Chondrocyte (in vitro differentiated cells): ENCODE measurements at places on chromosomes 7 and 10. TPM values are rescaled to one million over a fixed set of nuclear protein-coding genes. Genes with fewer than 3 reads are reported as not detected.

- DNase-seq: peak; percentile 87
- H3K4me3 ChIP-seq: no peak overlapping the region
- H3K4me1 ChIP-seq: peaks cover 27% of the 10 kb centered on the region
- H3K36me3 ChIP-seq: peaks cover 22% of the 10 kb centered on the region
These were observed 37.4 kb downstream of the AMZ1 start for GRCh38 chr7:2725178-2726105.

The HOXA4 gene
- 0.30 TPM in 1 of 3 replicates, not detected in the others for total RNA-seq

DNA sequence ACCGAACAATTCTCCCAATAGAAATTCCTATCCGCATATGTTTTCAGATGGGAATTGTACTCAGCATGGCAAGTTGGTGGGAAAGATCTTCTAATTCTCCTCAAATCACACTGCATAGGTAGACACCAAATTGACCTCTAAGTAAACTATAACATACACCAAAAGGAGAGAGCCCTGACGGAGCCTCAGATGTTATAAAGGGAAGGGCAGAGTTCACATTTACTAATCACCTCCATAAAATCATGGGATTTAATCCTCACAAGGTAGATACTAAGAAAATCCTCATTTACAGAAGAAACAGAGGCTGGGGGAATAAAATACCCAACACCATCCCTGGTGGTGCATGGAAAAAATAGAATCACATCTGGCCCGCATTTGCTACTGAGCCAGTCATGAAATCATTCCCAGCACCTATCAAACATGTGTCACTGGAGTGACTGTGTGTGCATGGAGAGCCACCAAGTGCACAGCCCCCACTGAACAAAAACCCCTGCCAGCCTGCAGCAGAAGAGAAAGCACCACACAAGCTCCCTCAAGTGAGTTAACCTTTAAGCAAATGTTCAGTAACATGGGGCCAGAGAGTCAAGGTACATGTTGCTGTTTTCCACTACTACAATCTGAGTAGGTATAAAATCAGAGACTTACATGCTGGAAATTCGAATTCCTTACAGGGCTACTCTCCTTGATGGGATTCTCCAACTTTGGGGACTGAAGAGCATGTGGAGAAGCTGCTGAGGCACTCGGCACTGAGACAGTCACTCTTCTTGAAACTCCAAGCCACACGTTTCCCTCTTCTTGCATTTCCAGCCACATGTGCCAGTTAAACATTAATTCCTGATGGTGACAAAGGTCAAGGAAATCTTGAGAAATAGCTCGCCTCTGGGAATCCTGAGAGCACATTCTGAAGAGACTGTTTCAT lies at the start of gene DDC:
Gene DDC (minus strand): TSS at position 766 of the 919 bp plus-strand sequence. CDS start 21,320 bp downstream, outside the sequence.
- no peak within 1 kb of the TSS for H3K27ac ChIP-seq
- DNase-seq: no peak
- H3K4me1 ChIP-seq: no peaks in the 10 kb centered on the region
- H3K4me3 ChIP-seq: no peak within 1 kb of the TSS
- no peaks in the 10 kb centered on the region for H3K36me3 ChIP-seq

The ARHGEF35 gene
- total RNA-seq: 0.75 to 2.7 TPM (median 2.0 TPM) in 3 replicates

The TPK1 gene
- 2.3 to 4.4 TPM (median 3.5 TPM) in 3 replicates for total RNA-seq

The CFAP70 gene
- 0.42 to 1.4 TPM (median 0.59 TPM) in 3 replicates for total RNA-seq

The LRIT2 gene
- total RNA-seq: not detected in 3 replicates

GRCh38 chr7:138575897-138576428 lies 115.9 kb downstream of the TRIM24 start:
- H3K27ac ChIP-seq: peak overlapping the region; percentile 0
- no peak for DNase-seq
- no peaks in the 10 kb centered on the region for H3K27me3 ChIP-seq
- H3K4me1 ChIP-seq: peaks cover 14% of the 10 kb centered on the region
- H3K36me3 ChIP-seq: peaks cover 42% of the 10 kb centered on the region

DNA sequence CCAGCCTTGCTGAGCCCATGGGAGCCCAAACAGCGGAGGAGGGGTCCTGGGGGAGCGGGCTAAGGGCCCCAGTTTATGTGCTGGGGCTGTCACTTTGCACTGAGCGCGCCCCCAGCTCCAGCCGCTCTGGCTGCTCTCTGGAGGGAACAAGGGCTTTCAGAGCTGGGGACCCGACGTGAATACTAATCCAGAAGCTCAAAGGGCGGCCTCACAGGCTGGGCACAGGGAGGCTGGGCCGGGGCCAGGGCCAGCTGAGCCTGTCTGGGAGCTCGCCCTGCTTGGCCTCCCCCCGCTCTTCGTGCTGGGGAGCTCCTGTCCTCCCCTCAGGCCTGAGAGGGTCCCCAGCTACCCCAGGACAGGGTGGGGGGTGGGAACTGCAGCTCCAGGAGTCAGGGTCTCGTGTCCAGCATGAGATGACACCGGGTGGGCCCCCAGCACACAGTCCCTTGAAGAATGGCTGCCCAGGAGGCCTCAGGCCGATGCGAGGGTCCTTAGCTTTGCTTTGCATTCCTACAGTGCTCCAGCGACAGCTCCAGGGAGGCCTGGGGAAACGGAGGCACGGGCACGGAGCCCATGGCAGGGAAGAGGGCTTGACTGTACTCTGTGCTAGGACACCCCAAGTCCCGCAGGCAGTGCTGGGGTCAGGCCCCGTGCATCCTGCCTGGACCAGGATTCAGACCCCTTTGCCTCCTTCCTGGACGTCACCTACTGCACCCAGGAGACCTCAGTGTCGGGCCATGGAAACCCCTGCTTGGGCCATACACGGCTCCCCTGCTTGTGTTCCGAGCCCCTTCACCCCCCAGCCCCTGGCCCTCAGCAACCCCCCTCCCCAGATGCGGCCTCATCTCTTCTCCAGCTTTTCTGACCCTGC lies 5.8 kb upstream of the AMZ1 start:
- H3K27ac ChIP-seq: no peak overlapping the region
- no peak overlapping the region for H3K4me3 ChIP-seq
- H3K27me3 ChIP-seq: no peaks in the 10 kb centered on the region
- peaks cover 1% of the 10 kb centered on the region for H3K4me1 ChIP-seq
- H3K36me3 ChIP-seq: no peaks in the 10 kb centered on the region

- peaks cover 25% of the 10 kb centered on the region for H3K36me3 ChIP-seq
- H3K27ac ChIP-seq: no peak overlapping the region
- H3K4me1 ChIP-seq: peaks cover 2% of the 10 kb centered on the region
These were observed 13.2 kb downstream of the LDB1 start for GRCh38 chr10:102106998-102107397.

The MRLN gene
- not detected in 3 replicates for total RNA-seq

DNA sequence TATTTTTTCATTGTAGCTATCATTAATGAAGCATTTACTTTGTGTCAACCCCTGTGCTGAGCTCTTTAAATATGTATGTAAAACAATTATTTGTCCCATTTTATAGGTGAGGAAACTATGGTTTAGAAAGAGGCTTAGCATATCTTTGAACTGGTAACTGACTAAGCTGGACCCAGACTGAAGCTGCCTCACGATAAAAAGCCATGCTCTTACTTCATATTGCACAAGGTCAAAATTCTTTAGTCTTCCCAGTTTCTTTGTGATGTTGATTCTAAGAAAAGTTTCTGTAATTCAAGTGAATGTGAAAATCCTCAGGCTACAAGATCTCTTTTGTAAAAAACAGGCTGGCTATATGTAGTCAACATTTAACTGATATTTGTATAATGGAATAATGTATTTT lies 46.6 kb upstream of the SLC16A12 start:
- H3K27me3 ChIP-seq: no peaks in the 10 kb centered on the region
- DNase-seq: no peak
- H3K4me1 ChIP-seq: peaks cover 17% of the 10 kb centered on the region
- no peak overlapping the region for H3K4me3 ChIP-seq

The PNLIP gene
- total RNA-seq: not detected in 3 replicates

The NEURL1 gene
- 0.05 TPM in 1 of 3 replicates, not detected in the others for total RNA-seq

The ABCB8 gene
- 30.2 to 45.7 TPM (median 32.1 TPM) in 3 replicates for total RNA-seq

The COL13A1 gene
- 25.6 to 52.1 TPM (median 27.5 TPM) in 3 replicates for total RNA-seq

DNA sequence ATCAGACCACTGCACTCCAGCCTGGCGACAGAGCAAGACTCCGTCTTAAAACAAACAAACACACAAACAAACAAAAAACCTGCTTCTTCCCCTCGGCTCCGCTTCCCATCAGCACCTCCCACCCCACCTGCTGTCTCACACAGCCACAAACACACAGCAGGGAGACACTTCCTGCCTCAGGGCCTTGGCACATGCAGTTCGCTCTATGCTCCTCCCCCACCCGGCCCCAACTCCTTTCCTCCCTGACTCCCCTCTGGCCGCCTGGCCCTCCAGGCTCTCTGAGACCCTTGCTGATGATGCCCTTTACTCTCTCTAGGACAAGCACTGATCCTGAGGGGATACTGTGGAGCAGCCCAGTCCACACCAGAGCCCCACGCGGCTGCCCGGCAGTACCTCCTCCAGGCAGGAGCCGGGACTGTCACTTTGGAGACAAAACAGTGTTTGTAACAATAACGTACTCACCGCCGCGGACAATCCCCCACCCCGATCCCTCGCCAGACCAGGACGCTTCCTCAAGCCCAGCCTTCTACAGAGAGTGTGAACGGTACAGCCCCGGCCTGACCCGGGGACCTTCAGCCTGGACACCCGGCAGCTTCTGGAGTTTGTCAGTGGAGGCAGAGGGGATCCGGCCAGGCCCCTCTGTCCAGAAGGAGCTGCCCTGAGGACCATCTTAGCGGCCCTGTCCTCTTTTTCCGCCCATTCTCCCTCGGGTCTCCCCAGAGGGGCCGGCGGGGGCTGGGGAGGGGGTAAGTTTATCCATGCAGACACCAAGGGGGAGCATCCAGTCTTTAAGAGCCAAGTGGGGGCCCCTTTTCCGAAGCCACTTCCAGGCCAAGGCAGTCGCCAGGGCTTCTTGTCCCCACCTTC lies 50.0 kb upstream of the GTF2IRD1 start:
- DNase-seq: peak; percentile 71
- no peak overlapping the region for H3K4me3 ChIP-seq
- H3K36me3 ChIP-seq: peaks cover 10% of the 10 kb centered on the region
- no peaks in the 10 kb centered on the region for H3K4me1 ChIP-seq
- no peaks in the 10 kb centered on the region for H3K27me3 ChIP-seq

- peaks cover 33% of the 10 kb centered on the region for H3K4me1 ChIP-seq
- no peaks in the 10 kb centered on the region for H3K27me3 ChIP-seq
- no peak for DNase-seq
- H3K36me3 ChIP-seq: no peaks in the 10 kb centered on the region
- peak overlapping the region; percentile 97 for H3K4me3 ChIP-seq
These were observed 2.5 kb upstream of the ACBD5 start for GRCh38 chr10:27242951-27243551.

- no peaks in the 10 kb centered on the region for H3K4me1 ChIP-seq
- no peak for DNase-seq
- no peak overlapping the region for H3K27ac ChIP-seq
- no peaks in the 10 kb centered on the region for H3K36me3 ChIP-seq
- H3K27me3 ChIP-seq: peaks cover 69% of the 10 kb centered on the region
- H3K4me3 ChIP-seq: no peak overlapping the region
These were observed 5.8 kb downstream of the IKZF1 start for GRCh38 chr7:50310361-50310760.

The UTF1 gene
- not detected in 3 replicates for total RNA-seq

DNA sequence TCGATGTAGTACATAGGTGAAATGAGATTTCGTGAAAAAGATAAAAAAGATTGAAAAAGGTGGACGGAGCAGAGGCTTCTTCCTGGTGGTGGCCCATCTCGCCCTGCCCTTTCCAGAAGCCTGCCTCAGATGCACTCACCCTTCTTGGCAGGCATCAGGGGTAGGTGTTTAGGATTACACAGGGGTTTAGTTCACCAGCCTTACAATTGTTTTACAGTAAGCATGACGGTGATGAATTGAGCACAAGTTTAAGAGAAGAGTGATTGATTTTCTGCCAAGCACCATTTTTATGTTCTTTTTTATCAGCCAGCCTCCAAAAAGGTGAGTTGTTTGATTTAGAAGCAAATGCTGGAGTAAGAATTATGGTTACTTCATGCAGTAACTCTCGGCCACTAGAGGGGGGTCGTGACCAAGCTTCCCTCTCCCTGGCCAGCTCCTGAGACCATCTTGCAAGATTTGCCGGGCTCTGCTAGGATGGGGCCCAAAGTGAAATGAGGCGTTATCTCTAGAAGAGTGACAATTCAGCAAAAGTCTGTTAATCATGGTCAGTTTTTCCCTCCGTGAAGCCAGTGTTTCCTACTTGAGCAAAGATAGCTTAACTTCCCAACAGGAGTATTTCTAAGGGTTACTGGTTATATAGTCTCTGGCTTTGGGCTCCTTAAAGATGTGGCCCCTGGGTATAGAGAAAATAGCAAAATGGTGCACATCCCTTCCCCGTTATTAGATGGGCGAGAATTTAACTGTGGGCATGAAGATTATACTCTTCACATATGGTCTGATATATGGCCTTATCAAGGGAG lies 228.8 kb downstream of the BMPER start:
- H3K4me1 ChIP-seq: no peaks in the 10 kb centered on the region
- no peak overlapping the region for H3K27ac ChIP-seq
- no peaks in the 10 kb centered on the region for H3K36me3 ChIP-seq
- no peak for DNase-seq
- H3K27me3 ChIP-seq: no peaks in the 10 kb centered on the region

DNA sequence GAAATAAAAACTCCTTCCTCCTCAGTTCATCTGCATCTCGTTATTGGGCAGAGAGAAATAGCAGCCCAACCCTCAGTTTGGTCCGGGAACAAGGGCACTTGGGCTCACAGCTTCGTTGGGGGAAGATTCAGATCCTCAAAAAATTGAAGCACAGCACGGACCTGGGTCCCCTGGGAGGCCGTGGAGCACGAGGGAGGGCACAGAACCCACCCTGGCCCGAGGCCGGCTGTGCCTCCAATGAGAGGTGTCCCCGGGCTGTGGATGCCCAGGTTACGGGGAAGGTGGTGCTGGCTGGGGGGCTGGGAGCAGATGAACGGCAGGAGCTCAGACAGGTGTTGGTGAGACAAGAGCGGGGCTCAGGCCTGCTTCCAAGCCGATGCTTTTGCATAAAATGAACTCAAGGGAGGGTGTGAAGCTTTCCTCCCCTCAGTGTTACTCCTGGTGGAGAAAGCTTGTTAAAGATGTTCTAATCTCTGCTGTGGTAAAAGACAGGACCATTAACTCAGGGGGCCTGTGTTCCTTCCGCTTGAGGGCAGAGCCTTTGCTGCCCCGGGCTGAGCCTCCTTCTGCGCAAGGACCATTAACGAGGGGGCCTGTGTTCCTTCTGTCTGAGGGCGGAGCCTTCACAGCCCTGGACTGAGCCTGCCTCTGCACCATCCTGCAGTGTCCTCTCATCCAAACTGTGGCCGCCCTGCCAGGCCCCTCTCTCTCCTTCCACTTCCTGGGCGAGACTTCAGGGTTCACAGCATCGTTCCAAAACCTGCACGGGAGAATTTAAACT lies 302.2 kb downstream of the ADARB2 start:
- no peak overlapping the region for H3K4me3 ChIP-seq
- H3K36me3 ChIP-seq: peaks cover 1% of the 10 kb centered on the region
- no peak for DNase-seq
- peaks cover 7% of the 10 kb centered on the region for H3K27me3 ChIP-seq
- no peaks in the 10 kb centered on the region for H3K4me1 ChIP-seq

DNA sequence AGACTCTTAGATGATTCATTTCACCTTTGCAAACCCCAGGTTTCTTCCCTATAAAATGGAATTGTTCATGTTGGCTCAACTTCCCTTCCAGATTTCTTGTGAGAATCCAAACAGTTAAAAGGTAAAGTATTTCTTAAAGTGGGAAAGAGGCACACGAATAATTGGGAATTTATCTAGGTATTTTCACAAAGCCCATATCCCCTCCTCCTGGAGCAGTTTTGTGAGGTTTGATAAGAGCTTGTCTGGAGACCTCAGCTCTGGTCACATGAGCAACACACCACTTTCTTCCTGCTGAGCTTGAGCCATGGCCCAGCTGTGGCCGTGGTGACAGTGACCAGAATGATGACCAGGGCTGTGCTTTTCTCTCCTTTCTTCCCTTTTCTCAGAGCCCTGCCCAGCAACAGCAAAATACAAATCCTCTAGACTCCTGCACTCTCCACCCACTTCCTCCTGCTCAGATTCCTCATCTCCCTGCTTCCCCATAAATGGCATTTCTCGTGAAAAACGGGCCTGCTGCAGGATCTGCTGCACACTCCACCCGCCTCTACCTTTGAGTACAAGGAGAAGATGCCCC lies 87.7 kb downstream of the PIK3CG start:
- H3K36me3 ChIP-seq: no peaks in the 10 kb centered on the region
- no peak overlapping the region for H3K27ac ChIP-seq
- H3K27me3 ChIP-seq: peaks cover 15% of the 10 kb centered on the region
- H3K4me1 ChIP-seq: peaks cover 4% of the 10 kb centered on the region
